Right atrium auricular region (tissue), 2 donors: ENCODE measurements at places on chromosomes 3 and 15. TPM values are rescaled to one million over a fixed set of nuclear protein-coding genes. Genes with fewer than 3 reads are reported as not detected.

GRCh38 chr3:55858302-55858701 lies 371.2 kb upstream of the WNT5A start:
- no peak for DNase-seq

DNA sequence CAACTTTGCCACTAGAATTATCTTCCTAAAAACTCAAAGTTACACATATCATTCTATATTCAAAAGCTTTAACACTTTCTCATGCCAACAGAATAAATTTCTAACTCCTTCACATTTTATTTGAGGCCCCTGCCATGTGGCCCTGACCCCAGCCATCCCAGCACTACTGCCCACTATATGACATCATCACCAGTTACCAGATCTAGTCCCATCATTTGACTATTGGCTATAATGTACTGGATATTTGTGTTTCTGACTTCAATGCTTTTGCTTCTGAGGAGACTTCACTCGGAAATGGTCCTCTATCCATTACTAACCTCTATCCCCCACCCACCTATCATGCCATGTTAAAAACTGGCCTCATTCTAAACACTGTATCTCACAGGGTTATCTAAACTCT lies 23.6 kb downstream of the UBE3A start:
- DNase-seq: no peak

DNA sequence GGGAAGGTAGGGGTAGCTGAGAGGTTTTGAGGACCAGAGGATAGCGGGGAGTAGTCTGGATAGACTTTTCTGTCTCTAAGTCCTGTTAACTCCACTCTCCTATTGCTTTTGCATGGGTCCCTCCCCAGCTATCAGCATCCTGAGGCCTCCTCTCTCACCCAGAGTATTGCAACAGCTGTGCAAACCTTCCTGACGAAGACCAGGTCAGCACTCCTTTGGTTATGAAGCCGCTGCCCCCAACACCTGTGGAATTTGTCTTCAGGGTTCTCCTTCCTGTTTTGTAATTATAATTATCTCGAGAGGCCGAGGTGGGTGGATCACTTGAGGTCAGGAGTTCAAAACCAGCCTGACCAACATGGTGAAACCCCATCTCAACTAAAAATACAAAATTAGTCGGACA lies 24.8 kb downstream of the TYRO3 start:
- DNase-seq: no peak

- no peak for DNase-seq
Observed at GRCh38 chr3:16399473-16399872, 114.0 kb downstream of the RFTN1 start.

DNA sequence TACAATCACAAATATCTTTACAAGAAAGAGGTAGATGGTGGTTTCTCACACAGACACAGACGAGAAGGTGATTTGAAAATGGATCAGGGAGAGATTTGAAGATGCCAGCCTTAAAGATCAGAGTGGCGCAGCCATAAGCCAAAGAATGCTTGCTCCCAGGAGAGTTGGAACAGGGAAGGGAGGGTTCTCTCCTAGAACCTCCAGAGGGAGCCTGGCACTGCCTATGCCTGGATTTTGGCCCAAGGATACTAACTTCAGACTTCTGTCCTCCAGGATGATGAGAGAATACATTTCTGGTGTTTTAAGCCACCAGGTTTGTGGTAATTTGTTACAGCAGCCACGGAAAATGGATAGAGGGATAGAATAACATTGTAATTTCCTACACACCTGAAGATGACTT lies 279.1 kb downstream of the FAM43A start:
- no peak for DNase-seq

- no peak for DNase-seq
Observed at GRCh38 chr3:61669668-61670299, 108.4 kb downstream of the PTPRG start.

- DNase-seq: no peak
Observed at GRCh38 chr3:183381179-183381578, 47.2 kb downstream of the MCF2L2 start.

DNA sequence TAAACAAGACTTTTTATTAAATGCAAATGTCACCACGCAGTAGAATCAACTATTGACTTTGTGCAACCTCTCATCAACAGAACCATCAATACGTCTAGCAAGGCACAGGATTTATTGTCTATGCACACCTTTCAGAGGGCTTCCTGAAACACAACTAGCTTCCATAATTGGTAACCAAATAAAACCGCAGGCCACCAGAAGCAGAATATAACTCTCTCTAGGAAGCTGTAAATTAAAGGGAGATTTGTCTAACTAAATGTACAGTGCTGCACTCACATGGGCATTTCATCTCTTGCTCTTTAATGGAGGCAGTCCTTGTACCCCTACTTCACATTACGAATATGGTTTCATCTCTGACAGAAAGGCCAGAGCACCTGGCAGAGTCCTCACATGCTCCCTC lies 93.0 kb downstream of the FHIT start:
- DNase-seq: no peak

DNA sequence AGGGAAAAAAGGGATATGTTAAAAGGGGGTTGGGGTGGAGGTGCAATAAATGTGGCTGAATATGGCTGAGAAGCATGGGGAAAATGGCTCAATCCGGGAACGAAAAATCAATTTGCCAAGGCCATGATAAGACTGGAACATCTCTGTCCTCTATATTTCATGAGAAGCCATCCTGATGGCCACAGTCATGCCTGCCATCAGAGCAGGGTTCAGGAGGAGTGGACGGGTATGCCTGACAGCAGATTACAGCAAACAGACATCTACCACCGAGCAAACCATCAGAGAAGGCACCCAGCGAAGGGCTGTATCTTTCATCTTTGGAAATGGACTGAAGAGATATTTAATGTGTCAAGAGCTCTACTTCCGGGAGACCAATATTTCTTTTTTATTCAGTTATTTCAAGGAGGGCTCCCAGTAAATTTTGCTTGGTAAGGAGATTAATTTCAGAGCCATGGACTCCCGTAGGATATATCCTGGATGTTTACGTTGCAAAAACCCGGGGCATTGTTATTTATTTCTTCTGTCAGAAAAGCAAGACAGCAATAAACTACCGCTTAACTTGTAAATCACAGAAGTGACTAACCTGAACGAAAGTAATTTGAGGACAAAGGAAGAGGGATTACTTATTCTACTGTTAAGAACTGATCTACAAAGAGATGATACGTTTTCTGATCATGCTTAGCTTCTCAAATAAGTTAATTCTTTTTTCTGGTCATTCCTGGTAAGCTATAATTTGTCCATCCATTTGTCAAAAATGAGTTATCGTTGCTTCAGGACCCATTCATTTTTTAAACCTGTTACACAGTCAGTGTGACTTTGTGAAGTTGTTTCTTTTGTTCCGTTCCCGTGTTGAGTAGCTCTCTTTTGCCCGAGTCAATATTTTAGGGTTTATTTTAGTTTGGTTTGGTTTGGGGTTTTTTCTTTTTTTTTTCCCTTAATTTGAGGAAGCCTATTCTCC lies 80.6 kb upstream of the CHD2 start:
- DNase-seq: no peak

GRCh38 chr15:90529371-90530249 lies at the start of gene CRTC3:
CRTC3 (plus strand) TSS chr15:90529923; CDS start chr15:90530072, 149 bp downstream.
- no peak for DNase-seq

DNA sequence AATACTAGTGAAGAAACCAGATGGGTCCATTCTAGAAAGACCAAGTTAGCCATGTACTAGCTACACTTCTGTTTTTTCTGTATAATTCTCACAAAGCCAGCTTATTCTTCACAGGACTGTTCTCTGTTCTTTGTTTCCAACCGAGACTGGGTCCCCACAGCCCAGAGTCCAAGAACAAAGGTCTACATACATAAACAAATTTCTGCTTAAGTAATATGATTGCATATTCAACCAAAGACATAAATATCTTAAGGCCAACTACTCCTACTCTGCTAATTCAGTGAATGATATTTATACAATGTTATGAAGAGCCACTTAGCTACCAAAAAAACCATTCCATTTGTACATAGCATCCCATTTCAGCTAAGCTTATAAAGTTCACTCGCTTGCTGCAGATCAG lies 299.8 kb upstream of the CCDC54 start:
- DNase-seq: no peak

- DNase-seq: no peak
Observed at GRCh38 chr3:149564079-149564478, 89.6 kb downstream of the TM4SF4 start.

DNA sequence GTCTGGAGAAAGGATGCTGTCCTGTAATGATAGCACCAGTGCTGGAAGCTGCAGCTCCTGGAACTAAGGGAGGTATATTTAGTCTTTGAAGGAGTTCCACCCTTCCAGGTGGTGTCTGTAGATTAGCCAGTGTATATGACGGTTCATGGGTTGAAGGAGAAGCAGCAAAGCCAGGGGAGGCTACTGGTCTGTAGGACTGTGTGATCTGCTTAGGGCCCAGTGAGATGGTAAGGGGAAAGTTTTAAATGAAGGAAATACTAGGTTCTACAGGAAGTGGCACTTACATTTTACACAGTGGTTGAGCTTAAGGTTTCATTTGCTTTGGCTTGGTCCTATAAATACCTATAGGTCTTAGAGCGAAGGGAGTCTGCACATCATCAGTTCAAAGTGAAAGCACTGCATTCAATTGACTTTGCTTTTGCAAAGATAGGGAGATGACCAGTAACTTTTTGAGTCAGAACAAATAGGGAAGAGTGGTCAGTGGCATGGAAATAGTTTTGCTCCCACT lies 5.6 kb downstream of the SLC25A38 start:
- DNase-seq: no peak

DNA sequence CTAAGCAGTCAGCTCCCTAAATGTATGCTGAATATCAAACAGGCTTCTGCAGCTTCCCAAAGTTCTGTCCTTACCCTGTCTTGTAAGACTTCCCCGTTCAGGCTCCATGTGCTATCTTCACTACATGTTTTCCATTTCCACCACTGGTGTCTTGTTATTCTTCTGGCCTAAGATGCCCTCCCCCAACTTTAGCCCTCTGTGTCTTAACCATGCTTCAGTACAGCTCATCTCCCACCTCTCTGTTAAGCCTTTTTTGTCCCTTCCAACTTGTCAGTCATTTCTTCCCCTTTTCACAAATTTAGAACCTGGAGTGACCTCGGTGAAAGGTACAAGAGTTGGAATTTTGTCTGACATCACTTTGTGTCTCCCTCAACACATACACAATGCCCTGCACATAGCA lies 151.7 kb upstream of the TBL1XR1 start:
- no peak for DNase-seq

- no peak for DNase-seq
Observed at GRCh38 chr15:36599620-36600433, 20.4 kb downstream of the CDIN1 start.

DNA sequence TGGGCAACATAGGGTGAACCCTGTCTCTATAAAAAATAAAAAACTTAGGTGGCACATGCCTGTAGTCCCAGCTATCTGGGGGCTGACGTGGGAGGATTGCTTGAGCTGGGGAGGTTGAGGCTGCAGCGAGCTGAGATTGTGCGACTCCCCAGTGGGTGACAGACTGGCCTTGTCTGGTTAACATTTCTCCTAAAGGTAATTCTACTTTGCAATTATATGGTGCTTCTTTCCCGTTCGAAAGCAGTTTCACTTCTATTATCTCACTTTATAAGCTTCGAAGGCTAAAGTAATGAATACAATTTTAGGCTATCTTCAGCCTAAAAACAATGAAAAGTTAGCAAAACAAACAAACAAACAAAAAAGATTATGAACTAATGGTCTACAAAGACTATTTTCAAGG lies 35.3 kb downstream of the COMMD2 start:
- no peak for DNase-seq

- DNase-seq: peak; percentile 83
Observed at GRCh38 chr15:40274350-40275274, 8.3 kb downstream of the ANKRD63 start.

GRCh38 chr15:58066042-58066867 lies 744 bp upstream of the ALDH1A2 start:
- peak; percentile 67 for DNase-seq

DNA sequence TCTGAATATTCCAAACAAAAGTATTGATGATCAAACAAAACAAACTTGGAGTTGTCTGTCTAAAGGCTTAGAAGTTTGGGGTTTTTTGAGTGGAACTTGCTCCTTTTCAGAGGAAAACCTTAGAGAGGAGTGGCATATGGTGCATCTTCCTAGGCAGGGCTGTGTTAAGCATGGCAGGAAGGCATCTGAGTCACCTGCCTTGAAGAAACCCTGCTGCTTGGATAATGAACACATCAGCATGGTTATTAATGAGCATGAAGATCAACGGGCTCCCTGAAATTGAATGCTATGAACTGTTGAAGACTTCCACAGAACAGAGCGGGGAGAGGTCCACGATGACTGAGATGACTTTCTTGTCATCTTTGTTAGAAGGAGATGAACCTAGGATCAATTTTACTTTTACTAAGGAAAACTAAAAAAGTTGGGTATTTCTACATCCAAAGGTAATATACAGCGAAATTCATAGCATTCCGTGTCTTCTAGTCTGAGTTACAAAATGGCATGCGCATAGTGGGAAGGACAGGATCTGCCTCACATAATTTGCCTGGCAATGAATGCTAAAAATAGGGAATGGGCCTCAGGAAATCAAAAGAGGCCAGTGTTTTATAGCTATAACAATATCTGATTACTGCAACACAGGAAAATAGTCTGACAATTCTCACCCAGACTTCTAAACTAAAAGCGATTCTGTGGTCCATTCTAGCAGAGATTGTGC lies 11.6 kb upstream of the TMED3 start:
- no peak for DNase-seq

- DNase-seq: no peak
Observed at GRCh38 chr15:38427380-38427779, 26.5 kb upstream of the FAM98B start.

DNA sequence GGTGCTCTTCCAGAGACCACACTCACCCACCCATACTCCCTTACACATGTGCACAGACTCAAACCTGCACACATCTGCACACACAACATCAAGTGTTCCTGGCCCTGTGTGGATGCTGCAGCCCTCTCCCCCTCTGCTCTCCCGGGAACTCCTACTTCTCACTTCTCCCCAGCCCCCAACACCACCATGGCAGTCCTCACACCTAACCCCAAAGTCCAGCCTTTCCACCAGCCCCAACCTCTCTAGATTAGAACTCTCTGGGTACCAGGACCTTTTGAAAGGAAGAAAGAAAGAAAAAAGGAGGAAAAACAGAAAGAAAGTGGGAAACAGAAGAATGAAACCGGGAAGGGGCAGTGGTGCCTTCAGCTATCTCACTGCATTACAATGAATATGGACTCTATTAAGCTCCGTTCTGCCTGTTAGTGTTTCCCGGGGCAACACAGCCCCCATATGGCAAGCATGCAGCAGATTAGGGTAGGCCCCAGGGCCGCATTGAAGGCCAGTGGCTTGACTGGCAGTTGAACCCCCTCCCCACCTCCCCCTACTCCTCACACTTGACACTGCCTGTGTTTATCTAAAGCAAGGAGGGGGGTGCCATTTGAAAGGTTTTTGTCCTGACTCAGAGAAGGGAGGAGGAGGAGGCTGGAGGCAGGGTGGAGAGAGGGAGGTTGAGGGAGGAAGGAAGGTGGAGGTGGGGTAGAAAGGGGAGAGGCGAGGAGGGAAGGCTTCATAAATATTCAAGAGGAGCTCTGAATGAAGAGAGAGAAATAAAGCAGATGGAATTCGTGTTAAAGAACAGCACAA lies 30.1 kb downstream of the BOC start:
- no peak for DNase-seq

GRCh38 chr15:60079210-60079609 lies 75.1 kb downstream of the FOXB1 start:
- no peak for DNase-seq

The DUOXA2 gene
- not detected for total RNA-seq

The HRG gene
- not detected for total RNA-seq

The SLC2A2 gene
- total RNA-seq: not detected

The REC114 gene
- 4.6 TPM for total RNA-seq

The CKMT1B gene
- total RNA-seq: 4.6 TPM

The CHRNB4 gene
- total RNA-seq: not detected
